Osteocyte (in vitro differentiated cells): ENCODE measurements at places on chromosomes 16 and 17. TPM values are rescaled to one million over a fixed set of nuclear protein-coding genes. Genes with fewer than 3 reads are reported as not detected.

GRCh38 chr17:38897176-38897575, 27.3 kb downstream of the LASP1 start:
- H3K36me3 ChIP-seq: peaks cover 20% of the 10 kb centered on the region
- no peak for DNase-seq
- H3K4me1 ChIP-seq: peaks cover 77% of the 10 kb centered on the region
- peak overlapping the region; percentile 87 for H3K27ac ChIP-seq
- no peaks in the 10 kb centered on the region for H3K27me3 ChIP-seq
- H3K4me3 ChIP-seq: peak overlapping the region; percentile 51

DNA sequence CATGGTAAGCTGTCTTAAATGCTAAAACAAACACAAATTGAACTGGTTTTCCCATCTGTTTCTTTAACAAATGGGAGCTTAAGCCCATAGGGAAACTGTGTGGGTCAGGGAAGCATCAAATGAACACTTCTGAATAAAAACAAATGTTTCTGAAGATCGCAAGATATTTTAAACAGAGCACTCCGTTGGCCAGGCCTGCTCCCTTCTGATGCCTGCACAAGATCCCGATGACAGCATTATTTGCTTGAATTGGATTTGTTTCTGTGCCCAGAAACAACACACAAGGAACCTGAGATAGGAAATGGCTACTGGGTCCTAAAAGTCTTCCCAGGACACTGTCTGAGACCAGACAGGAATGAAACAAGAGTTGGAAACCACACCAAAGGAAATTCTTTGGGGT, 425.8 kb upstream of the ZFHX3 start:
- H3K36me3 ChIP-seq: no peaks in the 10 kb centered on the region
- no peak overlapping the region for H3K4me3 ChIP-seq
- no peaks in the 10 kb centered on the region for H3K4me1 ChIP-seq
- peak; percentile 15 for DNase-seq
- H3K27ac ChIP-seq: no peak overlapping the region
- no peaks in the 10 kb centered on the region for H3K27me3 ChIP-seq

GRCh38 chr17:58756246-58757161, 850 bp downstream of the PPM1E start:
- H3K27me3 ChIP-seq: peaks cover 39% of the 10 kb centered on the region
- H3K4me3 ChIP-seq: peak overlapping the region; percentile 95
- peaks cover 17% of the 10 kb centered on the region for H3K4me1 ChIP-seq
- no peak for DNase-seq
- H3K36me3 ChIP-seq: no peaks in the 10 kb centered on the region

DNA sequence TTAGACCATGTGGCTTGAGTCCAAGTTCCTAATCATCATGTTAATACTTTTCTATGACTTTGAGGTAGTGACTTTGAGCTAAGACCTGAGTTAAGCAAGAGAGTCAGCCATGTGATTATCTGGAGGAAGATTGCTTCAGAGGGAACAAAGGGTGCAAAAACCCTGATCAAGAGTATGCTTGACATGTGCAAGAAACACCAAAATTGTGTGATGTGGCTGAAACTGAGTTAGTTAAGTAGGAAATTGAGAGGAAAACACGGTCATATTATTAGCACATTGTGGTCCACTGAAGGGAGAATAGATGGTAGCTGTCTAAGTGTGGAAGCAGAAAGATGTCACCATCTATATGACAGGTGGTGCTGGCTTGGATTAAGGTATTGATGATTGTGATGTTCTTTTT, 130.4 kb upstream of the MON1B start:
- no peaks in the 10 kb centered on the region for H3K27me3 ChIP-seq
- DNase-seq: no peak
- H3K4me1 ChIP-seq: no peaks in the 10 kb centered on the region
- H3K27ac ChIP-seq: no peak overlapping the region
- no peak overlapping the region for H3K4me3 ChIP-seq

The CCNF gene
- 8.0 and 10.0 TPM in 2 replicates for total RNA-seq

The CES5A gene
- not detected in 2 replicates for total RNA-seq

DNA sequence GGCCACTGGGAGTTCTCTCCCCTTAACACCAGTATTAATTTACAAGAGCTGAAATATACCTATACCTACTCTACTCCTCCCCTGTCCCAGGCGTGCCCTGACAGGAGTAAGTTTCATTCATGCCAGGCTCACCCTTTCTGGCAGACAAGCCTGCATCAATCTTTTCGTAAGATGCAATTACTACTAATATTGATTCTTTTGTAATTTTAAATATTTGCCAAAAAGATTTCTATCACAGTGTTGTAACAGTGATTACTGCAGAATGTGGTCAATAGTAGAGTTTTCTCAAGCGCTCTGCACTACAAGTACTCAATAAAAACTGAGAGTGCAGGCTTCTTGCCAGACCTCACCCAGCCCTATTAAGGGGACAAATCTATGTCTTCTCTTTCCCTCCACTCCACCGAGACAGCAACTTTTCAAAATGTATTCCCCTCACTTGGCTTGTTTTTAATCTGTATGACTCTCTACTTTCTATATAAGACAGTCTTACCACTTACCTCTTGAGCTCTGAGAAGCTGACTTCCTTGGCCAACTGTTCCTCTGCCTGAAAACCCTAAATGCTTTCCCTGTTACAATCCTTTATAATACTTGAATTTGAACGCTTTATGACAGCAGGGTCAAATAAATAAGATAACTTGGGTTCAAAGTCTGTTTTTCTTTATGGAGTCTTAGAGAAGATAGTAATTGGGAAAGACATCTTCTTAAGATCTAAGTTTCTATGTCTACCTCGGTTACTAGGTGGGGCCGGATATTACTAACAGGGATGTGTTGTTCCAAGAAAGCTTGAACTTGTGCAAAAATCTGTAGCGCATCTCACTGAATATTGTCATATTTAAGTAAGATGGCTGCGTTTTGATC, at the start of gene TMIGD1:
TMIGD1 (minus strand) TSS at position 555 of the 858 bp plus-strand sequence. CDS start 1,924 bp downstream, outside the sequence.
- H3K4me3 ChIP-seq: no peak within 1 kb of the TSS
- peak within 1 kb of the TSS; percentile 28 for H3K27ac ChIP-seq
- H3K4me1 ChIP-seq: peaks cover 18% of the 10 kb centered on the region
- peak; percentile 11 for DNase-seq
- peaks cover 19% of the 10 kb centered on the region for H3K27me3 ChIP-seq

DNA sequence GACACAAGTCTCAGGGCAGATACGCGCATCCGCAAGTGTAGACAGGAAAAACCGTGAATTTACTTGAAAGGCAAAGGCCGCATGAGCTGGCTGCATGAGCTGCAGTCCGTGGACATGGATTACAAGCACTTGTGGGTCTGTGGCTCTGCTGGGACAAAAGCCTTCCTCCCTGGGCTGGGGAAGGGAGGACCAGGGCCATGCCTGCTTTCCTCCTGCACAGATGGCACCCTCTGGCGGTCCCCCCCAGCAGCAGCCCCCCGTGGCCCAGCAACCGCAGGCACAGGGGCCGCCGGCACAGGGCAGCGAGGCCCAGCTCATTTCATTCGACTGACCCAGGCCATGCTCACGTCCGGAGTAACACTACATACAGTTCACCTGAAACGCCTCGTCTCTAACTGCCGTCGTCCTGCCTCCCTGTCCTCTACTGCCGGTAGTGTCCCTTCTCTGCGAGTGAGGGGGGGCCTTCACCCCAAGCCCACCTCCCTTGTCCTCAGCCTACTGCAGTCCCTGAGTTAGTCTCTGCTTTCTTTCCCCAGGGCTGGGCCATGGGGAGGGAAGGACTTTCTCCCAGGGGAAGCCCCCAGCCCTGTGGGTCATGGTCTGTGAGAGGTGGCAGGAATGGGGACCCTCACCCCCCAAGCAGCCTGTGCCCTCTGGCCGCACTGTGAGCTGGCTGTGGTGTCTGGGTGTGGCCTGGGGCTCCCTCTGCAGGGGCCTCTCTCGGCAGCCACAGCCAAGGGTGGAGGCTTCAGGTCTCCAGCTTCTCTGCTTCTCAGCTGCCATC, 1.7 kb upstream of the MRPL12 start:
- peaks cover 19% of the 10 kb centered on the region for H3K36me3 ChIP-seq
- peaks cover 25% of the 10 kb centered on the region for H3K4me1 ChIP-seq
- no peaks in the 10 kb centered on the region for H3K27me3 ChIP-seq
- DNase-seq: no peak
- peak overlapping the region; percentile 93 for H3K4me3 ChIP-seq

DNA sequence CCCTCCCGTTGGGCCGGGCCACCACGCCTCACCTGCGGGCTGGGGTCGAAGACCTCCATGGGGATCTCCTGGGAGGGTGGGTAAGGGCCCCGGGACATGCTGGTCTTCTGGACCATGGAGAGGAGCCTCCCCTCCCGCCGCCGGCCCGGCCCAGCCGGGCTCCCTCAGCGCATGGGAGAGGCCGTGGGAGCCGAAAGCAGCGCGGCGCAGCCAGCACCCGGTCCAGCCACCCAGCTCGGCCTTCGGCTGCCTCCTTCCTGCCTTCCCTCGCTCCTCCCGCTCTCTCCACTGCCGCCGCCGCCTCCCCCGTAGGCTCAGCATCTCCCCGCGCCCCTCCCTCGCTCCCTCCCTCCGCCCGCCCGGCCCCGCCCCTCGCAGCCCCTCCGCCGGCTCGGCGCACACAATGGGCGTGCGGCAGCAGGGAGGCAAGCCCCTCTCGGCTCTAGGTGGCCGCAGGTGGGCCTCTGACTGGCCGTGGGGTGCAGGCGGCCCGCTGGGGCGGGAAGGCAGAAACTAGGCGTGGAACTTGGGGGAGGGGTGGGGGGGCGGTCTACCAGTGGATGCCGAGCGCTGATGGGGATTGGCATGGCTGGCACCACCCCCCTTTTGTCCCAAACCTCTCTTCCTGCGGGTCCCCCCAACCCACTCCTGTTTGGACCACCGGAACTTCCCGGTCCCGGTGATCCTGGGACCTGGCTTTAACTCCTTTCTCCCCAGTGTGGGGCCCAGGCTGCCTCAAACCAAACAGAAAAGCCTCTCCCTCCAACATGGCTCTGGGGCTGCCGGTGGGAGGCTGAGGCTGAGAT, at the start of gene CACNB1:
CACNB1 (minus strand) TSS at position 290 of the 806 bp plus-strand sequence; CDS start at position 116, 174 bp downstream.
- peaks cover 19% of the 10 kb centered on the region for H3K36me3 ChIP-seq
- peak; percentile 92 for DNase-seq
- no peaks in the 10 kb centered on the region for H3K27me3 ChIP-seq

The KCNAB3 gene
- total RNA-seq: 2.6 and 3.7 TPM in 2 replicates

DNA sequence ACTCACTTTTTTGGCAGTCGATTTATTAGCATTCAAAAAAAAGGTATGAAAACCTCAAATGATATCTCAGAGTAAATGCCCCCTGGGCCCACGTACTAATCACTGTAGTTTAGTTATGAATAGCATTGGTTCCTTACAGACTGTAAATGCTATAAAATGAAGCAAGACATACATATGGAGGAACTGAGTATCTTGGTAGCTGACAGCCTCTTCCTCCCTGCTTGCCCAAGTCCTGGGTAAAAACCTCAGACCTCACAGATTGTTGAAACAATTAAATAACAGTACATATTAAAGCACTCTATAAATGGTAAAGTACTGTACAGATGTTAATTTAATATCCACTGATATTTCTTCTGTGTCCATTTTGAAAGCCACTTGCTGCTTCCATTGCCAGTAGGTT, 33.2 kb upstream of the ABCC11 start:
- no peaks in the 10 kb centered on the region for H3K27me3 ChIP-seq
- DNase-seq: no peak
- no peak overlapping the region for H3K27ac ChIP-seq
- H3K4me1 ChIP-seq: peaks cover 2% of the 10 kb centered on the region
- H3K4me3 ChIP-seq: no peak overlapping the region
- peaks cover 44% of the 10 kb centered on the region for H3K36me3 ChIP-seq

- no peak for DNase-seq
- peaks cover 10% of the 10 kb centered on the region for H3K27me3 ChIP-seq
- no peak overlapping the region for H3K4me3 ChIP-seq
- H3K4me1 ChIP-seq: no peaks in the 10 kb centered on the region
Measured at GRCh38 chr16:31367853-31368252, 12.9 kb downstream of the ITGAX start.

DNA sequence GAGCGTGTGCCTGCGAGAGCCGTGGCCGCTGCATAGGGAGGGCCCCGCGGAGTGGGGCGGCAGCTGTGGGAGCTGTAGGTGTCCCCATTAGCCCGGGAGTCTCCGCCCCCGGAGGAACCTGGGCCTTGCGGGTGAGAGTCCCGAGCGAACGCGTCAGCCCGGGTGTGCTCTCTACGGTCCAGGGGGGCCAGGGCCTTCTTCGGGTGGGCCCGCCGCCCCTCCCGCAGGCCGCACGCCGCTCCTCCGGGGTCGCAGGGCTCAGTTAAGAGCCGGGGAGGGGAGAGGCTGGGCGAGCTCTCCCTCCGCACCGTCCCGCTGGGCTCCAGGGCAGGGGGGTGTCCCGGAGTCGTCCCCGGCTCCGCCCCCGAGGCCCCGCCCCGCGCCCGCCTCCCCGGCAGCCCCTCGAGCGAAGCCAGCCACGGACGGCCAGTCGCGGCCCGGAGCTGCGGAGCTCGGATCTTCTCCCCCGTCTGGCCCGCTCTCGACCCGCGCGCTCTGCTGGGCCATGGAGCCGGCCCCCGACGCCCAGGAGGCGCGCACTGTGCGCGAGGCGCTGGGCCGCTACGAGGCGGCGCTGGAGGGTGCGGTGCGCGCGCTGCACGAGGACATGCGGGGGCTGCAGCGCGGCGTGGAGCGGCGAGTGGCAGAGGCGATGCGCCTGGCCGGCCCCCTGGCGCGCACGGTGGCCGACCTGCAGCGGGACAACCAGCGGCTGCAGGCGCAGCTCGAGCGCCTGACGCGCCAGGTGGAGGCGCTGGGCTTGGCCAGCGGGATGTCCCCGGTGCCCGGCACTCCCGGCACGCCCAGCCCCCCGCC, at the start of gene SMTNL2:
SMTNL2 (plus strand) TSS at position 429 of the 816 bp plus-strand sequence; CDS start at position 506, 77 bp downstream.
- H3K4me3 ChIP-seq: peak within 1 kb of the TSS; percentile 74
- H3K27ac ChIP-seq: no peak within 1 kb of the TSS
- peaks cover 56% of the 10 kb centered on the region for H3K27me3 ChIP-seq
- peaks cover 12% of the 10 kb centered on the region for H3K4me1 ChIP-seq

DNA sequence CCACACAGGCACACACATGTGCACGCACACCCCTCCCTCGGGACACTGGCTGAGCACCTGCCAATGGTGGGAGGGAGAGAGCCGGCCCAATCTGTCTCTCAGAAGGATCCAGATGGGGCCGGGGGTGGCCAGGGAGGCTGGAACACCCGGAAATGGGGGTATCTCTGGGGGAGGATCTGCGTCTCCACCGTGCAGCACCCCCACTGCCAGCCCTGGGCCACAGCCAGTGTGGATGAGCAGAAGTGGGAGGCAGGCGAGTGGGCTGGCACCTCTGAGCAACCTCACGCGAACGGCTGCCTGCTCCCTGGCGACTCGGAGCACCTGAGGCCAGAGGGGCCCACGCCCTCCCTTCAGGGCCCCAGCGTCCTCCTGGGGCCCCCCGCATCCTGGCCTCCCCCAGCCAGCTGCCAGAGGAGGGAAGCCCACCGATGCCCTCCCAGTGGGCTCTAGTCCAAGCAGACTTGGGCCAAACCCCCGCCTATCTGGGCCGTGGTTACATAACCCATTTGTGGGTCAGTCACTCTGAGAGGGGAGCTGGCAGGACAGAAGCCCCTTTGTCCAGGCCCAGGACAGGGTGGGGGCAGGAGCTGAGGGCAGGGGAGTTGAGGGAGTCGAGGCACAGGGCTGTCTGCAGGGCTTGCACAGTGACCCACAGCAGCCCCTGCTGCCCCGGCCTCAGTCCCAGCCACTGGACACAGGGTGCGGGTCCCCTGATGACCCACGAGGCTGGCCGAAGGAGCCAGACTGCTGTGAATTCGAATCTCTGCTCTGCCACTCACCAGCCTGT, 5.6 kb downstream of the CASKIN1 start:
- H3K27me3 ChIP-seq: peaks cover 6% of the 10 kb centered on the region
- DNase-seq: no peak
- no peaks in the 10 kb centered on the region for H3K4me1 ChIP-seq
- H3K36me3 ChIP-seq: no peaks in the 10 kb centered on the region

The UTS2R gene
- total RNA-seq: not detected in 2 replicates

GRCh38 chr17:78048346-78049292, 79.9 kb downstream of the TMC6 start:
- no peaks in the 10 kb centered on the region for H3K27me3 ChIP-seq
- DNase-seq: peak; percentile 70
- no peaks in the 10 kb centered on the region for H3K4me1 ChIP-seq
- H3K36me3 ChIP-seq: peaks cover 39% of the 10 kb centered on the region

- no peaks in the 10 kb centered on the region for H3K27me3 ChIP-seq
- no peak overlapping the region for H3K27ac ChIP-seq
- H3K4me3 ChIP-seq: no peak overlapping the region
Measured at GRCh38 chr17:82913304-82914043, 73.7 kb upstream of the ZNF750 start.
